ENCODE measurements at places on chromosomes 7 and 10.
A peak's percentile ranks its signal among the peaks of the same experiment; 100 is the strongest.

DNA sequence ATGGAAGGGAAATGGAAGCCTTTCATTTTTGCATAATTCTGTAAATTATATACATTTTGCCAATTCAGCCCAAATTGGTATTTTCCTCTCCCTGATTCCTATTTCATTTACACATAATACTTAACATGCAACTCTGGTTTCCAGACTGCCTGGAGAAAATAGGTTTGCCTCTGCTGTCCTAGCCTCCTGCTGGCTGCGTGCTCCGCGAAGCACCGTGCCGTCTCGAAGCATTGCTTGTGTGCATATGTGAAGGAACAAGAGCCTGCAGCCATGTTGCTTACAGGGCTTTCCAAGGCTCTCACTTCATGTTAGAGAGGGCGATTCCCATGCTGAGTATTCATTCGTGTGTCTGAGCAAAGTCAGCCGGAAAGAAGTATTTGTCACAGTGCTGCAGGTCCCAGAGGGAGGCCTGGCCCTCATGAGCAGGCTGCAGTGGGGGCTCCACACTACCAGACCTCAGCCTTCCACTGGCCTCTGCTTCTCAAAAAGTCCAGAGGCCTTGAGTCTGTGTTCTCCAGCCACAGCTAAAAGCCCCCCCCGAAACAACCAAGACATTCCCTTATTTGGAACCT lies 66.5 kb downstream of the CLRN3 start:
- DNase-seq, result no peak

DNA sequence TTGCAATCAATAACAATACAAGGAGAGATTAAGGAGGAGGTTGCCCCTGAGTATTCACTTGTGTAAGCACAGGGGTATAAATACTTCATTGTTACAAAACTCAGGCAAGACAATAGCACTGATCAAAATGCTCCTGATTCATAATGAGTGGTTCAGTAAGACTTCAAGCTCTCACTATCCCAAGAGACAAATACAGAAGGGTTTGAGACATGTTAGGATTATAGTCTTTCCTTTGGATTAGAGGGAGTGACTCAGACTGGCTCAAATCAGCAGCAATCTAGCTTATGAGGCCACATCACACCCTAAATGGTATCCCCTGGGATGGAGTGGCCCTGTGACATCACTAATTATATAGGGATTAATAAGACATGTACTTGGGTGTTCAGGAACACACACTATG lies 167.2 kb upstream of the HGF start:
- DNase-seq, result no peak

GRCh38 chr7:105958012-105958411 lies 5.1 kb upstream of the CDHR3 start:
- DNase-seq, result no peak

DNA sequence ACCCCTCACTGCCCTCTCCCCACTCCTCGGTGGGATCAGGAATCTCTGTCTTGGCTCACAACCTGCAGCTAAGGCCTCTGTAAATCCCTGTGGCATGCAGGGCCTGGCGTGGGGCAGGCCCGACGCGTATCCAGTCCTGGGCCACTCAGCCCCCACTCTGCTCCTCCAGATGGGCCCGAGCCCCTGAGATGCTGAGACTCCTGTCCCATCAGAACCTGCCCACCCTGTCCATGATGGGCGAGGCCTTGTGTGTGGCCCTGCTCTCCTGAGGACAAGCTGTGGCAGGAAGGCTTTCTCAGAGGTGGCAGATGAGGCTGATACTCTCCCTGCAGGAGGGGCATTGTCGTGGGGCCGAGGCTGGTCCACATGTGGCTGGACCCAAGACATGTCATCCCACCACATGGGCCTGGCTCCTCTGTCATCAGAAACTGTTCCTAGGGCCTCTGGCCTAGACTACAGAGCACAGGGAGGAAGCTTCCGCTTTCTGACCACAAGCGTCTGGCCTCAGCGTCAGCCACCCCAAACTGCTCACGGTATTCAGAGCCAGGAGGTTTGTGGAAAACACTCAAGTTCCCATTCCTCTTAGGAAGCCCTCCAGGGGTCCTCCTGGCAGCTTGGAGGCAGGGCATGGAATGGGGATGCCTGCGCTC lies 6.0 kb downstream of the ALOX5 start:
- DNase-seq, result no peak

DNA sequence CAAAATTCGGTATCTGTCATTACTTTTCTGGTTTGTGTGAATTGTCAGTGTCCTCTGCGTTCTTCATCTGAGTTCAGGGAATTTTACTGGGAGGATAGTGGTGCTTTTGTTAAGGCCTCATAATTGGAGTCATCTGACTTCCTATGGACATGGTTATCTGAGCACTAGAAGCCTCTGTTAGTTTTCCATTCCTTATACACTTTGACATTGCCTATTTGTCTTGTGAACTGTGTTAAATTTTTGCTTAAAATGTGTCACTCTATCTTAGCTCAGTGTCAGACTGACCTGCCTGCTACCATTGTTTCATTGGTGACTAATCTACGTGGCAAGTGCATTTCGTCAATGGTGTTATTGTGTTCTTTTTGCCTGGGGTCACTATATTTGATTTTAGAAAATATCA lies 253.3 kb downstream of the SEMA3A start:
- no peak for DNase-seq

DNA sequence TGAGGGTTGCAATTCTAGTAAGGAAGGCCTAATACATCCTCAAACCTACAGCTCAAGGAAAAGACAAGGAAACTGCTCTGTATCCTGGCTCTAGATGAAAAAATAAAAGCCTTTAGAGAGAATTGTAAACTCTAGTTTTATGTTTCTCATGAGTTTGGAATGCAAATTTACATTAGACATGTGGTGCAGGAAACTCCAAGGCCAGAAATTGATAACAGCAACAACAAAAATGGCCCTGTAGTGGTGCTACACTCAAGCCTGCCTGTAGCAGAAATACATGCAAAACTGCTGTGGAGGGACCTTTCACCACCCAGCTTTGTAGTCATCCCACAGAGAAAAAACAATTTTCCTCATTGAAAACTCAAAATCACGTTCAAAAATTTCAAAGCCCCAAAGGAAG lies 546.7 kb upstream of the LRRN3 start:
- no peak for DNase-seq

DNA sequence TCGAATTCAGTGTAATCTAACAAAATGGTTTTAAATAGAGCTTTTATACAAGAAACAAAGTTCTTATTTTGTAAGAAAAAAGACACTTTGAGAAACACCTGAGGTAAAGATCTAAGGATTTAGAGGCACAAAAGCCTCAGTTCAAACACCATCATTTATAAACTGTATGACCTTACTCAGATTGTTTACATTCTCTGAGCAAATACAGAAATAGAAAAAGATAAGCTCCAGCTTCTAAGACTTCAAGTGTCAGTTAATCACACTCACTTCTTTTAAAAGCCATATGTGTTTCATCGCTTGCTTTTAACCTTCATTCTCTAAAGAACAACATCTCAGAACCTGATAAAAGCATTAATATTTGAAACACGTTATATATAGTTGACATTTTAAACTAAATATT lies 27.9 kb downstream of the CADPS2 start:
- DNase-seq, result no peak

GRCh38 chr10:30747633-30748032 lies 118.1 kb upstream of the LYZL2 start:
- DNase-seq, result peak; percentile 49

DNA sequence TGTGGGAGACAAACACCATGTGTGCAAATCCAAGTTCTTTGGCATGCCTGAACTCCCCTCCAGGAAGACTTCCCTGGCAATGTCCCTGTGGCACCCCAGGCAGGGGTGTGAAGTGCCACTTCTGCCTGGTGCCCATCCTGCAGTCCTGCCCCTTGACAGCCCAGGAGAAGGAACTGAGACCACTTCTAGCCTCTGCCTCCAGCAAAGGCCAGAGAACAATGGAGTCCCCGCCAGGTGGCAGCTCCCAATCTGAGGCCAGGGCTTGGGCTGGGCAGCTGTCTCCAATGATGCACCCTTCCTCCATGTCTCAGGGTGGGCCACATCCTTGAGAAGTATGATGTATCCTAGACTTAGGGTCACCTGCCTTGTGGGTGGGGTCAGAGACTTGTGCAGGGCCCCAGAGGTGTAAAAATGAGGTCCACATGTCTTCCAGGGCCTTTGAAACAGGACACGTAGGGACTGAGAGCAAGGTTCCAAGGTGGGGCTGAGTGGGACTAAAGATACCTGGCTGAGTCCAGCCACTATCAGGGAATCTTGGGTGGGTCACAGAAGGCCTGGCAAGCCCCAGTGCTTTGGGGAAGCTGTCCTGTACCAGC lies 5.5 kb downstream of the FXYD4 start:
- DNase-seq, result no peak

DNA sequence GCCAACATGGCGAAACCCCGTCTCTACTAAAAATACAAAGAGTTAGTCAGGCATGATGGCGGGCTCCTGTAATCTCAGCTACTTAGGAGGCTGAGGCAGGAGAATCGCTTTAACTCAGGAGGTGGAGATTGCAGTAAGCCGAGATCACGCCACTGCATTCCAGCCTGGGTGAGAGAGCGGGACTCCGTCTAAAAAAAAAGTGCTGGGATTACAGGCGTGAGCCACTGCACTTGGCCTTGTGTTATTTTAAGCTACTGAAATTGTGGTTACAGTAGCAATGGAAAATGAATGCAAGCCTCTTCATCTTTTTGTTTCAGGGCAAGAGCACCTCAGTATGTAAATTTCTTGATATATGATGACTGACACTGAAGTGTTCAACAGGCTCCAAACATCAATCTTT lies 106.4 kb upstream of the IMMP2L start:
- no peak for DNase-seq

DNA sequence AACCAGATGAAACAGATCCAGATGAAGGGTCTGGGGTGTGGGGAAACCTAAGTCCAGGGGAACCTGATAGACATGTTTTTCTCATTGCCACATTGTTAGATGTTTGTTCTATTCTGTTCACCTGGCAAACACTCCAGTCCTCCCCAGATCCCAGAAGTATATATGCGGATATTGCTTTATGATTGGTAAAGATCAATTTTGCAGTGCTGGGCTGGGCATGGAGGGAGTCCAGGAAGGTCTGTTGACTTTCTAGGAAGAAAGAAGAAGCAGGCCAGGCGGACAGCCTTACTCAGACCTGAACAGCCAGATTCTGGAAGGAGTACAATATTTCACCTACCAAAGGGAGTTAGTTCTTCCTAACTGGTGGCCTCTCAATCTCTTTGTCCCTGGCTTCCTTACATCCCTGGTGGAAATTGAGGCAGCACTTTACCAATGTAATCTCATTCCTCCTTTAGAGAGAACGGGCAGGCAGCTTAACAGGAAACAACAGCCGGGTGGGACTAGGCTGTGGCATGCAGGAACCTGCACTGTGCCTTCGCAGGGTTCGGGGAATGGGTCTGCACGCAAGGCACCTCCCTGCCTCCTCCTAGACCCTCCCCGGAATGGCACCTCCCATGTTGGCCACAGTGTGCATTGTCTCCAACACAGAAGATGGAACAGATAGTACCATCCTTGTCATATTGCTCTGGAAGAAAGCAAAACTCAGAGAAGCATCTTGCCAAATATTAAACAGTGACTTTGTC lies 930 bp downstream of the GIMAP6 start:
- DNase-seq, result peak; percentile 54

GRCh38 chr7:148878317-148878716 lies 5.8 kb downstream of the EZH2 start:
- no peak for DNase-seq

GRCh38 chr7:110205899-110206298 lies 885.0 kb upstream of the LRRN3 start:
- no peak for DNase-seq

- DNase-seq, result no peak
Measured at GRCh38 chr10:52900593-52900992, 128.0 kb upstream of the MBL2 start.

Measured in stimulated activated CD4-positive, alpha-beta T cell treated with anti-CD3 and anti-CD28 coated beads, Interleukin-2, amount 100 ng/mL, for 24 hours (primary cell).